ENCODE measurements at places on chromosomes 2 and 18.

GRCh38 chr2:37786854-37787253 is 115.4 kb upstream of the CDC42EP3 start:
- no peak for DNase-seq

DNA sequence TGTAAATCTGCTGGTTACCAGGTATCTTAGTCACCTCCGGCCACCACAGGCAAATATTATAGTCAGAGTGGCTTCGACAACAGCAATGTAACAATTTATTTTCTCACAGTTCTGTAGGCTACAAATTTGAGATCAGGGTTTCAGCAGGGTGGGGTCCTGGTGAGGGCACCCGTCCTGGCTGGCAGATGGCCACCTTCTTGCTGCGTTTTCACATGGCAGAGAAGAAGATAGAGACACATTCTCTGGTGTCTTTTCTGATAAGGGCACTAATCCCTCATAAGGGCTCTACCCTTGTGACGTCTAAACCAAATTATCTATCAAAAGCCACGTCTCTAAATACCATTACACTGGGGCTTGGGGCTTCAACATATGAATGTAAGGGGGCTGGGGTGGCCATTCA is 843.2 kb upstream of the FANCL start:
- no peak for DNase-seq

DNA sequence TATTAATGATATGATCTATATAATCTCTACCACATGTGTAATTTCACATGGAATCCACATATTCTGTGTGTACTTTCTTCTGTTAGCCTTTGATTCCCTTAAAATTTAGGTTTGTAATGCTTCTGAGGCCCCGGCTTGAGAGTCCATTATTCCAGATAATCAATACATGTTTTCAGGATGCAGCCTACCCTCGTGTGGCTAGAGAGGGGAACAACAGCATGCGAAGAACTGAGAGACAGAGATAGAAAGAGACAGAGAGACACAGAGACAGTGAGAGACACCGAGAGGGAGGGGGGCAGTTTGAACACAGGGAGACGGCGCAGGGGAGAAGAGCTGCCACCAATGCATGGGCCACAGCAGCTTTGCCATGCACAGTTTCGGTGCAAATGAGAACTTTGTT is 185.4 kb downstream of the SNTG2 start:
- DNase-seq = no peak

DNA sequence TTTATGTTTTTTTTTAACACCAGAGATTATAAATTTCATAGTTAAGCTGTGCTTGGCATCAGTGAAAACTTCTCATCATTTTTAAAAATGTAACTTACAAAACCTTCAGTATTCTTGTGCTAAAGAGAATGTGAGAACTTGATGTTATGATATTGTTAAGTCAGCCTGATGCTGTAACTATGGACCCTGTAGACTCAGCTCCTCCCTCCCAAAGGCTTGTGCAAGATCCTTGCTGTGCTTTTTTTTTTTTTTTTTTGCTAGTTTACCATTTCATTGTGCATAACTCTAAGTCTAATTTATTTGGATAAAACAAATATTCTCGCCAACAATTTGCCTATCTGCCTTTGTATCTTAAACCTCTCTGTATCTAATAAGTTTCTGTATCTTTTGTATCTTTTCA is 12.9 kb upstream of the TFPI start:
- no peak for DNase-seq

DNA sequence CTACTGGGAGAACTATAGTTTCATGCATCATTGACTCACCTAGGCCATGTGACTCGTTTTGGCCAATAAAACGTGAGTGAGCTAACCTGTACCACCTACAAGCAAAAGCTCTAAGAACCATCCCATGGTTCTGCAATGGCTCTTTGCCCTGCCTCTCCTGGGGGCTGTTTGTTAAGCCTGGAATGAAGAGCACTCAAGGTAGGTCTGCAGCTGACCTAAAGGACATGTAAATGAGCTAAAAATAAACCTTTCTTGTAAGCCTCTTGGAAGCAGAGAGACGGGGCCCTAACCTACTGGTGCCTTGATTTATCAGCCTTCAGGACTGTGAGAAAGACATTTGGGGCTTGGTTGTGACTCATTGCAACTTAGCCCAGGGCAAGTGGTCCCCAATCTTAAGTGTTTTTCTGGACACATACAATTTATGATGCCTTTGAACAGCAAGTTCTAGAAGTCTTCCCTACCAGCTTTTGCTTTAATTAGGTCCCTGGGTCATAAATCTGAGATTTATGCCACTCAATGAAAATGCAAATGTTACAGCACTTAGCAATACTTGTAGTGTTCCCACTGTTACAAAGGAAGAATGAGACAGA is 107.4 kb downstream of the OSBPL6 start:
- no peak for DNase-seq

- DNase-seq = no peak
Measured at GRCh38 chr2:79453918-79454317, 58.9 kb upstream of the CTNNA2 start.

GRCh38 chr2:232974396-232974795 is 38.7 kb downstream of the NGEF start:
- no peak for DNase-seq

DNA sequence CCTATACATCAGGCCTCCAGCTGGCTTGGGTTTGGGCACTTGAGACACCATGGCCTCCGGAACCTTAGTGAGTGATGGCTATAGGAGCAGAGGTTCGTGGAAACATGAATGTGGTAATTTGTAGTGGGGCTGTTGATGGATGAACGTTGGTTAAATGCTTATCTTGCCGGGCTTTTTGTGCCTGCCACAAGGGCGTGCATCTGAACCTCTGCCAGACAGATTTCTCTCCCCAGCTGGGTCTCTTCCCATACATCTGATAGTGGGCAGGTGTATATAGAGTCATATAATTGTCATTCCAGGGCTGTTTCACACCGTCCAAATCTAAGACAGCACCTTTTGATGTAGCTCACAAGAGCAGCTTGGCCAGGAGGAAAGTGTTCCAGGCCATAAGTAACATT is 14.7 kb downstream of the LAMA3 start:
- no peak for DNase-seq

- DNase-seq = no peak
Measured at GRCh38 chr18:49168281-49168985, 217.7 kb upstream of the SMAD7 start.

DNA sequence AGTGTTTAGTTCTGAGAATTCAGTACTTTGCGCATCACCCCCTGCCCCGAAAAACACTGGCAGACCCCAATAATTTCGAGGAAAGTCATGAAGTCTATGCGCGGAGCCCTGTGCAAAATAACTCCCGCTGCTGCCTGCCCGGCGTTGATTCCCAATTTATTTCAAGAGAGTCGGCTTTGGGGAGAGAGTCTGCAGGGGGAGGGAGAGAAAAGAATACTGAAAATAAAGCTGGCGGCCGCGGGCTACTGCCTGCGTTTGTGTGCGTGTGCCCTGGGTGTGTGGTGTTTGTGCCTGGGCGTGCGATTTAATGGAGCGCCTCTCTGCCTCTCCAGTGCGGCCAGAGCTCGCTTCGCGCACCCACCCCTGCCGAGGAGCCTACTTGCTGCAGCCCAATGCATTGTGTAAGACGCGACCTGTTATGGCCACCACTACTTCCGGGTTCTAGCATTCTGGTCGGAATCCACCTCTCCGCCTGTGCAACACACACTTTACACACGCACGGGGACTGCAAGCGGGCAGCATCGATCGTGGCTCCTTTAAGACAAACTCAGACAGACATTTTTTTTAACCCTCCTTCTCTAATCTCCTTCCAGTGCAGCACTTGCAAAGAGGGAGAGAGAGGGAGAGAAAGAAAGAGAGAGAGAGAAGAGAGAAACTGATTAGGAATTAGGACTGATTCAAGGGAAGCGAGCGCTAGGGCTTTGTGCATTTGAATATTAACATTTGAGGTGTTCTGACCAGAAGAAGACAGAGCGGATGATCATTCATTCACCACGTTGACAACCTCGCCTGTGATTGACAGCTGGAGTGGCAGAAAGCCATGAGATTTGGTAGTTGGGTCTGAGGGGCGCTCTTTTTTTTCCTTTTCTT is at the start of gene MEIS1:
MEIS1 (plus strand) TSS at position 447 of the 870 bp plus-strand sequence. CDS start 732 bp downstream, outside the sequence.
- DNase-seq = no peak

- DNase-seq = no peak
Measured at GRCh38 chr18:61360404-61361383, 27.5 kb downstream of the CDH20 start.

DNA sequence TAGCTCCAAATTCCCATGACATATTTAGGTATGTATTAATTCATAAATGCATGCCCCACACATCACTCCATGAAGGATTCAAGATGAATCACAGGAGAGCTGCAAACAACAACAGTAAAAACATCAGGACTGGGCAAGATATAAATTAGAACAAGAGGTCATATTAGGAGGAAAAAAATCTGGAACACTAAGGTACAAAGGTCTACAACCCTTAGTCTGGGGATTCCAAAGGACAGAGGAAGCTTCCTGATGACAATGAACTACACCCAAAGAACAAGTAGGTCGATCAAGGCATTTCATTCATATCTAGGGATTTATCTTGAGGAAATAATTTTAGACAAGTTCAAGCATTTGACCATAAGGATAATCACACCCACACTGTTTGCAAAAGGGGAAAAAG is 14.5 kb downstream of the VPS4B start:
- DNase-seq = no peak

DNA sequence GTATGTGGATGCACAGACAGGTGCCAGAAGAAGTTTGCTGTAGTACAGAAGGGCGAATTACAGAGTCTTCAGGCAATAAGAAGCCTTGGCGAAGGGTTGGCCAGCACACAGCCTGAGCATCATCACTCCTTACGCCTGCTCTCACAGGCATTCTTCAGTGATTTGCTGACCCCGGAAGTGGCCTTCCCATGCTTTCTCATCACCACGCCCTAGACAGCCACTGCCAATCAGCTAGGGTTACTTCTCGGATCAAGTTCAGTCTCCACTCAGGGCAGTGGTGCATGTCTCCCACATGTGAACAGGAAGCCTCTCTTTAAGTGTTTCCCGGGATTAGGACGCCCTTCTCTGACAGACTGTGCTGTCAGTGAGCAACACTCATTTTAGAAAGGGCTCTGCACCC is 81.8 kb downstream of the C1QL2 start:
- no peak for DNase-seq

DNA sequence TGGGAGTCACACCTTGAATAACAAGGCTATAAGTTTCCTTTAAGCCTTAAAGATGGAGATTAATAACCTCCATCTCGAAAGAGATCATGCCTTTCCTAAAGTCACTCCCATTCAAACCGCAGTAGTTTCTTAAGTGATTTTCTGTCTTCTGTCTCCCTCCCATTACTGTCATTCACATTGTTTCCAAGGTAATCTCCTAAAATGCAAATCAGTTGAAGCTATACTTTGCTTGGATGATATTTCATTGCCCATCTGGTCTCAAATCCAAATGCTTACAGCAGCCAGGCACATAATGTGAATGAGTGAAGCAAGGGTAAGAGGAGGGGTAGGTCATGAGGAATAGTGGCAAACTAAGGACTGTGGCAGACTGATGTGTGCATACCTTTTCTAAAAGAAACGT is 116.4 kb downstream of the CCDC141 start:
- no peak for DNase-seq

DNA sequence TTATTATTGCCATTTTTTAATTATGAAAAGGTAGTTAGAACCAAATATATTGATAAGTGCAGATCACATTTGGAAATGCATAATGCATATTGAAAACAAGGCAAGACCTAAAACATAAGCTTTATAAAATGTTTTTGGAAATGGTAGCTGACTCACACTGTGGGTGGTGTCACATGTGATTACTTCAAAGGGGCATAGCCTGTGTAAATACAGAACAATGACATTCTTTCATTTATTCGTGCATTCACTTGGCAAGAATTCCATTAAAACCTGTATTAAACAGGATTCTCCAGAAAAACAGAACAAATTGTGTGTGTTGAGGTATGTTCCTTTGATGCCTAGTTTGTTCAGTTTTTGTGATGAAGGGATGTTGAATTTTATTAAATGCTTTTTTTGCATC is 427.3 kb upstream of the ST6GAL2 start:
- no peak for DNase-seq

DNA sequence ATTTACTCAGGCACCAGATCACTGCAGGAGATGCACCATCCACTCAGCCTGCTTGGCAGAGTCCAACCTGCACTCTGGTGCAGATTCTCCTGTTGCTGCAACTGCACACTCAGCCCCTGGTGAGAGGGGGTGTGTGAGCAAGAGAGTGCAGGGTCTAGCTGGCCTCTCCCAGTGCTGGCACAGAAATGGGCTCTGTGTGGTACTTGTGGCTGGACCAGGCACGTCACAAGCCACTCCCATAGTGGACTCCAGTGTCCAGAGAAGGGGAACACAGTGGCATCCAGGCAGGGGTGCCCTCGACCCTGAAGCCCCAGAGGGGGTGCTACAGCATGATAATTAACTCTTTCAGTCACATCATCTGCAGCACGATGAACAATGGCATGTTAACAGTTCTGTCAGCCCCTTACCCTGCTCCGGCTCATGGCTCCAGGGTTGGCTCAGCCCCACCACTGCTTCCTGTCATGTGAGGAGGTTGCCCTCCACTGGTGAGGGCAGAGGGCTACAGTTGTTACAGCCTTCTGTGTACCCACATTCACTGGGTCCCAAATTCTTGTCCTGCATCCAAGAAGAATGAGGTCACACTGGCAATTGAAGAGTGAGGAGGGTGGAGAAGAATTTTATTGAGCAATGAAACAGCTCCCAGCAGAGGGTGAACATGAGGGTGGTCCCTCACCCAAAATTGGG is 135.7 kb downstream of the EVA1A start:
- DNase-seq = no peak

GRCh38 chr2:60780721-60781120 is 24.7 kb downstream of the PAPOLG start:
- DNase-seq = no peak

DNA sequence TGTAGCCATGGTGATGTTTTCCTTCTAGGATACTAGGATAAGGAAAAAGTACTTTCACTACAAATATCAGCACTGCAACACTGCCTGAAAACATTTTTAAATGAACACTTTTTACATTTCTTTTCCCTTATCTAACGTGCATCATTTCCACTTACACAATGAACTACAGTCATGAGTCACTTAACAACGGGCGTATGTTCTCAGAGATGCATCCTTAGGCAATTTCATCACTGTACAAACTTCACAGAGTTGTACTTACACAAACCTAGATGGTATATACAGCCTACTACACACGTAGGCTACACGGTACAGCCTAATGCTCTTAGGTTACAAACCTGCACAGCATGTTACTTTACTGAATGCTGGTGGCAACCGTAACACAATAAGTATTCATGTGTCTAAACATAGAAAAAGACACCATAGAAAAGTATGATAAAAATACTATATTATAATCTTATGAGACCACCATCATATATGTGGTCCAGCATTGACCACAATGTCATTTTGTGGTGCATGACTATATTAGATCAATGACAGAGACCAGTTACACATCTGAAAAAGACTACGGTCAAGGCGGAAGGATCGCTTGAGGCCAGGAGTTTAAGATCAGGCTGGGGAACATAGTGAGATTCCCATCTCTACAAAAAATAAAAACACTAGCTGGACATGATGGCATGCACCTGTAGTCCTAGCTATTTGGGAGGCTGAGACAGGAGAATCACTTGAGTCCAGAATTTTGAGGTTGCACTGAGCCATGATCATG is 39.8 kb downstream of the WDR33 start:
- DNase-seq = no peak

DNA sequence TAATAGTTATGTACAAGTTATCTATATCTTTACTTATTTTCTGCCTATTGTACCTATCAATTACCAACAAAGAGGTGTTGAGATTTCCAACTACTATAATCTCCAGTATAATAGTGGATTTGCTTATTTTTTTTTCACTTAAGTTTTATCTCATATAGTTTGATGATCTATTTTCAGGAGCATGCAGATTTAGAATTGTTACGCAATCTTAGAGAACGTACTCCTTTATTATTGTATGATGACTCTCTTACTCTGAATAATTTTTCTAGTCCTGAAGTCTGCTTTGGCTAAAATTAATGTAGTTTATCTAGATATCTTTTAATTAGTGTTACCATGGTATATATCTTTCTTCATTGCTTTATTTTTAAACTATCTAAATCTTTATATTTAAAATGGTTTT is 205.2 kb downstream of the SCG2 start:
- DNase-seq = no peak
